ENCODE measurements at places on chromosomes 4 and X.

DNA sequence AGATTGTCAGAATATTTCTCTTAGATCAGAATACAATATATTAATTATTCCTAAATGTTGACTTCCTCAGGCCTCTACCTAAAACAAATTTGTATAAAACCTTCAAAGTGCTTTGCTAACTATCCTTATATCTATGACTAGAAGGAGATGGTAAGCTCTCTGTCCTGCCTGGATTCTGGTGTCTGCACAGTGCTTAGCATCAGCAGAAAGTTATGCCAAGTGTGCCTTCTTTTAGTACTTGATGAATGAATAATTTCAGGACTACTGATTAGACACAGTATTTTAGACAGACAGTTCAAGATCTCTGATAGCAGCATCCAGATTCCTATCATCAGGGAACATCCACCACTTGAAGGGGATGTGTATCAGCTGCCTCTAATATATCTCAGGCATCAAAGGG lies 242.4 kb upstream of the TLL1 start:
- DNase-seq: no peak

GRCh38 chr4:114273238-114273637 lies 293.8 kb upstream of the ARSJ start:
- DNase-seq: no peak

DNA sequence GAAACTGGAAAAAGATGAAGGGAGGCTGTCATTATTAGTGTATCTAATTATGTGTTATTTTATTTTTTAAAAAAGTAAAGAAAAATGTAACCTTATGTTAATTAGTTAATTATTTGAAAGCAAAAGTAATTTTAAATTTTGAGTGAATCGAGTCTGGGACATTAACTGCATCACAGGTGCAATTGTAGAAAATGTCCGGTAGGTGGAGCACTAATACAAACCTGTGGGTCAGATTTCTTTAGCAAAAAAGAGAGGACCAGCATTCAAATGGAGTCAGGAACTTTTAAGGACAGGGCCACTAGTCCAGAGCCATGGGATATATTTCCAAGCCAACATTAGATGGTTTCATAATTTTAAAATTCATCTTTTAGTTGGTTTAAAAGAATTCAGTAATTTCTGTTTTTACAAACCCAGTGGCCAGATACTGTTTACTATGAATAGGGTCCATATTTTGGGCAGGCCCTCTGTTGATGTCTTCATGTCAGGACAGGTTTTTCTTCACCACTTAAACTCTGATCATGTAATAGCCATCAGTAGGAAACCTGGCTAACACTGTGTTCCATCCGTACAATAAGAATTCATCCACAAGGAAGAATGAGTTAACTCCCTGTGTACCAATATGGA lies 27.2 kb downstream of the BST1 start:
- peak; percentile 37 for DNase-seq

- no peak for DNase-seq
Observed at GRCh38 chr4:37438564-37439279, 194.2 kb downstream of the NWD2 start.

GRCh38 chr4:144589512-144589911 lies 56.4 kb upstream of the HHIP start:
- no peak for DNase-seq

- DNase-seq: no peak
Observed at GRCh38 chr4:41169256-41169800, 45.0 kb downstream of the APBB2 start.

DNA sequence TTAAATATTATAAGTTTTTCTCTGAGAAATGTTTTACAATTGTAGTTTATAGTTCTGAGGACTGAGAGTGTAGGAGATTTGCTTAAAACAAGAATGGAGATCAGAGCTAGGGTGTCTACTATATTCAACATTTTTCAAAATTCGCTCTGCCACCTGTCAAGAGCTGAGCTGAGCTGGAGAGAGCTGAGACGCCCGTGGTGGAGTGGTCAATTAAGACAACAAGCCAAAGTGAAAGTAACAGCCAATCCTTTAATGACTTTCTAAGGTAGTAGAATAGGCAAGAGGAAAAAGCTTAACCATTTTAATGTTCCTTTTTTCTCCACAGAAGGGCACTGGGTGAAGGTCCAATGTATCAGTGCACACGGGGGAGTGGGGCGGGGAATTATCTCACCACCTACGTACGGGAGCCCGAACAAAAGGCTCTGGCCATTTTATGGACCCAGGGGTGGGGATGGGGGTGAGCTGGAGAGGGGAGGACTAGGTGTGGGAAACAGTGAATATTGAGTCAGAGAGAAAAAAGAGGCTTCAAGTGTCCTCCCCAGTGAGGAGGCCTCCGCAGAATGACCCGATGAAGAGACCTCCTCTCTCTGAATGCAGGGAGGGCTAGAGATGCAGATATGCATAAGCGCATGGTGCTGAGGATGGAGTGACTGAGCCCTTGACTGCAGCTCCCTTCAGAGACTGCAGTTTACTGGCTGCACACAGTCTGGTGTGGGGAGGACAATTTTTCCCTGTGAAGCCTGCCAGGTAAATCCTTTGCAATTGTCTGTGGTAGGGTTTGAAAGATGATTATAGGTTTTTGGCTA lies 60.8 kb downstream of the SPCS3 start:
- DNase-seq: no peak

DNA sequence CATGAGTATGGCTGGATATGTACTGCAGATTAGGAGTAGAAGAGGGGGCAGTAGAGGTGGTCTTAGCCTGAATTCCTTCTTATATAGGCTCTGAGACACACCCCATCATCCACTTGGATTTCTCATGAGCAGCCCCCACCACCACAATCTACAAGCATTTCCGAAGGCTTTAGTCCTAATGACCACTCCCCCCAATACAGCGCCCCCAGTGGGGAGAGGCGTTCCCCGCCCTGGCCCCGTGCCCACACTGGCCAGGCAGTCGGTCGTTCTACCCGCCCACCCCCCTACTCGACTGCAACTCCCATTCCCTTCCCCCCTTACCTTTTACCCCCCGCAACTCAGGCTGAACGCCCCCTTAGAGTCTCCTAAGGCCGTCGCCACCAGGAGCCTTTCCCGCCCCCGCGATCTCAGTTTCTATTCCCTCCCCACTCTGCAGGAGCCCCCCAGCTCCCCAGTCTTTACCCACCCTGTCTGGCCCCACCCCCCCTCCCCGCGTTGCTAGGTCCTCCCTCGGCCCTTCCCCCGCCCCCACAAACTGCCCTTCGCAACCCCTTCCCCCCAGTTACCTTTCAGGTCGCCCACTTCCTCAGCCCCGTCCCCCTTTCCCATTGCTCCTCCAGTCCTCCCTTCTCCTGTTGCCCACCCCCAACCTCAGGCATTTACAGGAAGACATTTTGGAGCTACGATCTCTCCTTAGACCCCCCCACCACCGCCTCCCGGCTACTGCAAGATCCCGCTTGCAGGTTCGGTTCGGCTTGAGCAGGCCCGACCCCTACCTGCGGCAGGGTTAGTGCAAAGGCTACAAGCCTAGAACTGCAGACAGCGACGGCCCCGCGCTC lies 468 bp downstream of the ZMYM3 start:
- DNase-seq: no peak

DNA sequence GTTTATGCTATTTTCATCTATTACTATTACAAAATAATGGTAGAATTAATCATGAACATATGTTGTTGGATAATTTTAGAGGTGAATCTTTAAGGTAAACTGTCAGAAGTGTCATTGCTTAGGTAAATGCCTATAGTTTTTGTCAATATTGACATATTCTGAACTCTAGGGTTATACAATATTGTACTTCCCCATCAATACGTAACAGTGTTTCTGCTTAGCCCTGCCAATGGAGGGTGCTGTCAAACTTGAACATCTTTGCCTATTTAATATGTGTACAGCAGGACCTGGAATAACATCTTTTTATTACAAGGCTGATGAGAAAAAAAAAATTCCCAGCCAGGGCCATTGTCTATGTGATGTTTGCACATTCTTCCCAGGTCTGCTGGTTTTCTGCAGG lies 40.8 kb downstream of the ARHGAP24 start:
- no peak for DNase-seq

GRCh38 chr4:95167805-95168204 lies 381.0 kb downstream of the UNC5C start:
- DNase-seq: no peak

DNA sequence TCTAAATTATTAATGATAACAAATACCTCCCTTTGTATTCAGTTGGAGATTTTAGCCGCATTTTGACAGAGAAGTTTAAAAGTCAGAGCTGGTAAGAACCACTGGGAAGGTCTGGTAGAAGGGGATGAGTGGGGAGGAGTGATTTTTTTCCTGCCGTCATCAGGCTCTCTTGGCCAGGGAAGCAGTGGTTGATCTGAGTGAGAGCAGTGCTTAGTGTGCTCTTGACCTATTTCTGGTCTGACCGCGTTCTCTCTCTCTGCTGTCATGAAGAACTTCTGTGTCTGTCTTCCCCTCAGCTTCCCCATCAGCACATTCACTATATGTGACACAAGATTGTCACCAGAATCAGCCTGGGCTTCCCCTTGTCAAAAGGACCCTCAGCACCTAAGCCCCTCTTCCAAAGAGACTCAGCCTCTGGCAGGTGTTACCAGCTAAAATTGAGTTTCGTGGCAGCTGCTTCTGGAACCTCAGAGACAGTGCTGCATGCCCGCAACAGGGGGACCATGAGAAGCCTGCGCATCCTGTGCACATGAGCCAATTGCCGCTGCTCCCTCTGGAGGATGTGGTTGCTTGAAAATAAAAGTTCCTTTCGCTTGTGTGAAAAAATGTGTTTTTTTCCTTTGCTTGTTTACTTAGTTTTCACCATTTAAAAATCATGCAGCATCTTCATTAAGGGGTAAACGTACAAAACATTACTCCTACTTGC lies 268.9 kb downstream of the C4orf33 start:
- no peak for DNase-seq

DNA sequence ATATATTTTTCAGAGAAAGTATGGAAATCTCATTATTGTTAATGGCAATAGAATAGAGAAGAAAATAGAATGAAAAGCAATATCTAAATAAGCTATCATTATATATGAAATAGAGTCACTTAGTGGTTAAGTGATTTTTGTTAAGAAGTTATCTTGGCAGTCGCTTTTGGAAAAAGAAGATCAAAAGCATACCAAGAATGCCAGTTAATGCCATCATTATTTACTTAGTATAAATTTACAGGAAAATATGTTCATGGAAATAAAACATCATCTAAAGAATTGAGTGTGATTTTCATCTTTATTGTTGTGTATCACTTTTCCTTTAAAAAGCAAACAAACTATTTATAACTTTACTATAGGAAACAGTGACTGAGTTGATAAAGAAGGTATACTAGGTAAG lies 85.3 kb upstream of the GPR101 start:
- DNase-seq: no peak

- no peak for DNase-seq
Observed at GRCh38 chr4:21451032-21451431, 497.5 kb downstream of the KCNIP4 start.

DNA sequence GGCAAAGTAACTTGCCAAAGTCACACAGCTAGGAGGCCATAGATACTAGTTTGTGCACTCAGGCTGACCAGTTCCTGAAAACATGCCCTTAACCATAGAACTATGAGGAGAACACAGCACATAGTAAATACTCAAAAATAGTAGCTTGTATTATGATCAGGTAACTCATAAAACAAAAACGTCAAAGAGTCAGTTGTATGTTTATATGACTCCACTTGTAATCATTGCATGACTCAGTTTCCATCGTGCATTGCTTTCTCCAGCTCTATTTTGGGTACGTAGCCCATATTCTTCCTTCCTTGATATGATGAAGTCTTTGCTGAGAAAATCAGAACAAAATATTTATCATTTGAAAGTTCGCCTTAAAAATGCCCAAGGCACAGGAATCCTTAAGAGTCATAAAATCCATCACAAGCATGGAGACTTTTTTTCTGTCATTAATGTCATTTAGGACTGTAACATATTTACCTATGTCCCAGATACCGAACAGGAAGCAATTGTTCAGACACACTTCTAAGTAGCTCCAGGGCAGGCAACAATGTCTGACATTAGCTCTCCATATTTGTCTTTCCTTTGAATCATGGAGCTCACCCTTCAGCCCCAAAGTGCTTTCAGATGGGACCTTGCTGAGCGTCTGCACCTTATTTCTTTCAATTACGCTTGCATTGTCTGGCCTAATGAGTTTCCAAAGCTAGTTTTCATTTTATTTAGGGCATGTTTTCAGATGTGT lies 11.2 kb upstream of the MID1 start:
- DNase-seq: no peak

DNA sequence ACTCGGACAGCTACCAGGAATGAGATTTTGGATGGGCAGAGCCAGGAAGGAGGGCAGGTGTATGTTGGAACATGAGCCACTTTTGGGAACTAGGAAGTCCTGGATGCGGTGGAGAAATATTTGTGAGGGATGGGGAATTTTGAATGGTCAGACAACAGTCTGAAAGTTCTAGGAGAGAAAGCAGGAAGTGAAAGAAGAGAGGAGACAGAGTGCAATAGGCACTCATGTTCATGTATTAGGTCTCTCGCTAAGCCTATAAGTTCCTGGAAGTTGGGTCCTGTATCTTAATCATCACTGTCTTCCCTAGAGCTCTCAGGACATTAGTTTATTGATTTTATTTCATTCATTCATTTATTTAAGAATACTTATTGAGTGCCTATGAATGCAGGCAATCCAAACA lies 65.7 kb upstream of the CITED1 start:
- DNase-seq: no peak

Data from D721Med (cell line).